Cortex of kidney (tissue), 1 donor: ENCODE measurements at places on chromosomes 6 and 20.

DNA sequence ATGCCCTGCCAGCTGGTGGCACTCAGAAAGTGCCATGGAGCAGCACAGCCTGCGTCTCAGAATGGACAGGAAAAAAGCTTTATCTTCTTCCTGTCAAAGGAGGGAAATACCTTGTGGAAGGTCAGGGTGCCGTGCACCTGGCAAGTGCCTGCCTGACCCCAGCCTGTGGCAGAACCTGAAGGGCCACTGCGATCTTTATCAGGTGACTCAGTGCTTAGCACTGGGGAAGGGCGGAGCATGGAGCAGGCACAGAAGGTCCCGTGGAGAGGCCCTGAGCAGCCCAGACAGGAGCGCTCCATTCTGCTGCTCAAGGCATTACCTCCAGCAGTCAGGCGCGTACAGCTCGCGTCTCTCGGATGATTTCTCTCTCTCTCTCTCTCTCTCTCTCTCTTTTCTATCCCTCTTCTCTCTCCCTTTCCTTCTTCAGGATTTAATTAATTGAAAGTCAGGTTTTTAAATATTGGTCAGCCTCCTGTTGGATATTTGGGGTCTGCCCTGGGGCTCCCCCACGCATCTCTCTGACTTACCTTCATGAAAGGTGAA, 31.7 kb downstream of the FOXC1 start:
- no peak for DNase-seq

DNA sequence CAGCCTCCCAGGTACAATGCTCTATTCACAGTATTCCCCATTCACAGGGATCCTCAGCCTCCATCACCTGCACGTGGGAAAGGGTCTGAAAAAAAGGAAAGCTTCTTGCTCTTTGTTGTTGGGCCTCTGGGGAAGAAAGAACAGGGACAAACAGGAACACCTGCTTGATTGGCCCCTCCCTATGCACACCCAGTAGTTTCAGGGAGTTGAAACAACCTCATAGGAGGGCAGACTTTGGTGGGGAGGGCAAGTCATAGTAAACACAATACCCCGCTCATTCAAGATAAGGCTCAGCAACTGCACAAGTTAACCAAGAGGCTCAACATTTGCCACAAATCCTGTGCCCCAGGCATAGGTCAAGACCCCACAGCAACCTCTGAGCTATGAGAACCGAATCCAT, 1.7 kb downstream of the GHRH start:
- no peak for DNase-seq

DNA sequence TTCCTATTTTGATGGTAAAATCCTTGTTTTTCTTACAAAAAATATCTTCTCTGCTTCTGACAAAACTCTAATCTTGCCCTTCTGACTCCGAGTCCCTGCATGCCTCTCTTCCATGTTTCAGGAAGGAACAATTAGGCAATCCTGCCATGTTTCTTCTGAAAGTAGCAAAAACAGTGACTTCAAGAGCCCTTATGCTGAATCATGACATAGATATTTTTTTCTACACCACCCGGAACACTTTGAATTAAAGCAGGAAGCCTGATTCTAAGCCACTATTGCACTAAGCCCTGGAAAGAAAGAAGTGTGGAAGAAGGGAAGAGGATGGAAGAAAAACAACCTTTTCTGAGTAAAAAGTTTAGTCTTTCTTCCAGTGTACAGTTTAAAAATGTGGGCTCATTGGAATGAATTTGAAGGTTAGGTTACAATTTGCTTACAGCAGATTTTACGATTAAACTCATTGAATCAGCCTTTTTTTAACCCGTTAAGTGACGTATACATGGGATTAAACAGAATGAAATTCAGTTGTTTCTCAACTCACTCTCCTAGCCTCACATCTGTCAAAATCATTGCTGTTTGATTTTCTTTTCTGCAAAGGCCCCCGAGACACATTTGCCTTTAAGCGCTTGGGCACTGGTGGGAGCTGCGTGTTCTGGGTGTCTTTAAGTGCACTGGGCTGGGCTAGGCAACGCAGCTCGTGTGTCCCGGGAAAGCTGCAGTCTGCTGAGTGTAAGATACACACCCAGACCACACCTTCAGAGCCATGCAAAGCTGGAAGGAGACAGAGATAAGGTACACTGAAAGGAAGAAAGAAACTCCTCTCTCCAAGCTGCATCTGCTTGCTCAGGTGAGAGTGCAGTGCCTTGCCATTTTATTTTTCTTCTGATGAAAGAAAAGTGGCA, 159.4 kb upstream of the CITED2 start:
- DNase-seq = no peak

DNA sequence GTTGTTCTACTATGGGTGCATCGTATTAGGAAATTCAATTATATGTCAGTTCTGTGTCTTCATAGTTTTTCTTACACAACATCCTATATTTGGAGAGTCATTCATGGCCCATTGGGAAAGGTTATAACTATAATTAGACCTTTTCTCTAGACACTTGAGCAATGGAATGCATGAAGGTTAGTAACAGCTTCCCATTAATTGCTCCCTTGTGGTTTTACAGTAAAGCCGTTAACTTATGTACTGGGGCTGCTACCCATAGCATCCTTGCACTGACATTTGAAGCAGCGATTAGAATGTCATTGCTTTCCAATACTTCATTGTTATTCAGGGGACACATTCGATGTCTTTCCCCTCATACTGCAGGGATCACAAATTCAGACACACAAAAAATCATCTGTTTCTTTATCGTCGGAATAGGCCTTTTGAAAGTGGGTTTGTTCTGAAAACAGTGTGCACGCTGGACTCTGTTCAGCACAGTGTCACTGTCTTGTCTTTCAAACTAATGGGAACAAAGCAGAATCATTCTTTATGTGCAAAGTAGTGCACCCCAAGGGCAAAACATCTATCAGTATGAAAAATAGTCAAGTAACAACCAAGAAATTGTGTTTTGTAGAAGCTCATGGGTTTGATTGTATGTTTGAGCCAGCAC, 634.3 kb upstream of the MAP3K7 start:
- DNase-seq = no peak
